ENCODE measurements at places on chromosomes 1 and 21.

DNA sequence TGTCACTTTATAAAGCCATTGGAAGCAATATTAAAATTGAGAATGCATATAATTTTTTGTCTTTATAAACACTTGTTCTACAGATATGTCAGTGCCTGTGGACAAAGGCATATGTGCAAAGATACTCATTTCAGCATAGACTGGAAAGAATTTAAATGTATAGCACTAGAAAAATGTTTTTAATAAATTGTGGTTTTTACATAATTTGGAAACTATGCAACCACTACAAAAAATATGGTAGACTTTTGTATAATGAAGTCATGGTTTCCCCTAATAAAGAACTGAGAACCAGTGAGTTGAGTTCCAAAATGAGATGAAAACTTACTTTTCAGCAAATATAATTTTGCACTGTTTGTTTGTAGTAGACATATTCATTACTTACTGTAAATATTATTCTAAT, 48.5 kb downstream of the BRINP3 start:
- DNase-seq = no peak

DNA sequence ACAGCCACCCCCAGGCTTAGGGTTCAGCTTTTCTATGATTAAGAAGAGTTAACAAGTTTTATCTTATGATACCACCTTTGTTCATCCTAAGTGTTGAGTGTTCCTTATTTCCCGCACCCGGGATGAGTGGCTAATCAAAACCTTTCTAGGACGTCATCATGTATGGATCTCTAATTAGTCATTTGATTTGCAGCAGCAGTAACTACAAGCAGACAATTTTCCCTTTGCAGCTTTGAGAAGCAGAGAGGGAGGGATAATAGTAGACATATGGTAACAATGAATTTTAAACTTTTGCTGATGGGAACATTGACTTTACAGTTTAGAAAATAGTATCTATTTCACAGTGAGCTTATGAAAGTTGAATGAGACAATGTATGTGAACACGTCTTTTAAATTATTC, 30.8 kb upstream of the SLC35F3 start:
- DNase-seq = no peak

- no peak for DNase-seq
Observed at GRCh38 chr1:236282425-236282716, 613 bp upstream of the ERO1B start.

DNA sequence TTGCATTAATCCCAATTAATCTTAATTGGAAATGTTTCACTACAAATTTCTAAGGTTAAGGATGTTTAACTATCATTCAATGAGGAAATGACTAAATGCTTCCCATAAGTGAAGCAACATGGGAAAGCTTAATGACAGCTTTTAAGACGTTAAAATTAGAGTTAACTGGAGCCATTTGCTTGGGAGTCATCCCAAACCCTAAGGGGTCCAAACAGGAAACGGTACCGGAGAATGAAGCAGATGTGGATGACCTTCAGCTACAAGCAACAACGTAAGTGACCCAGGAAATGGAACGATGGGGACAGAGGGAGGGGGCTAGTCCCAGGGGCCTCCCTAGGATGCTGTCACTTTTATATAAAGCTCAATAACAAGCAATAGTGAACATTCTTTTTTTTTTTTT, 62.2 kb downstream of the CAPZB start:
- no peak for DNase-seq

Measured in keratinocyte (primary cell).